ENCODE measurements at places on chromosomes 7 and 10.

GRCh38 chr7:28544453-28545117 lies 132.3 kb downstream of the CREB5 start:
- DNase-seq, result no peak

DNA sequence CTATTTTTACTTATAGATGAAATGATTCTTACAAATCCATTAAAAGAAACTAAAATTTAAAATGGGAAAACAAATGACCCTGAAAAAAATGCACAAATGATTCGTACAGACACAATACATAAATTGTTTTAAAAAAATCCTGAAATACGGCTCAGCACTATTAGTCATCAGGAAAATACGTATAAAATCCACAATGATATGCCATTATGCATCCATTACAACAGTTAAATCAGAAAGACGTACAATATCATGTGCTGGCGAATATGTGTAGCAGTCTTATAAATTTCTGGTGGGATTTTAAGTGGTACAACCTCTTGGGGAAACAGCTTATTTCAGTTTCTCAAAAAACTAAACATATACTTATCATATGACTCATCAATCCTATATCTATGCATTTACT lies 600.1 kb upstream of the STEAP1 start:
- DNase-seq, result no peak

DNA sequence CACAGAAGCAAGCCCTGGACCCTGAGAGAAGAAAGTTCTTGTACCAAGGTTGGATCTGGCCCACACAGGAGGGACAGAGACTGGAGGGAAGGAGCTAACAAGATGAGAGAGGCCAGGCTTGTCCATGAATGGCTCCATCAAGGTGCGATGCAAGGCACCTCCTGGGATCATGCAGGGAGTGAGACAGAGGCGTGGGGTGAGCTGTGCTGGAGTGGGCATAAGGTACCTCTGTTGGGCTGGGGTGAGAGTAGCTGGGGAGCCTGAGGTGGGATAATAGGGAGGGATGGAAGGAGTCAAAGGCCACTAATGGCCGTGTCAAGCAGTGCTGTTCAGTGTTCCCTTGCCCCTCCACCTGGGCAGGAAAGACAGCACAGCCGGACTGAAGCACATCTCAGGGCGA lies 9.9 kb downstream of the TMEM72 start:
- DNase-seq, result no peak

GRCh38 chr10:116183733-116184511 lies 89.1 kb downstream of the GFRA1 start:
- DNase-seq, result no peak

- DNase-seq, result no peak
Observed at GRCh38 chr10:99676426-99676825, 17.1 kb downstream of the ENTPD7 start.

DNA sequence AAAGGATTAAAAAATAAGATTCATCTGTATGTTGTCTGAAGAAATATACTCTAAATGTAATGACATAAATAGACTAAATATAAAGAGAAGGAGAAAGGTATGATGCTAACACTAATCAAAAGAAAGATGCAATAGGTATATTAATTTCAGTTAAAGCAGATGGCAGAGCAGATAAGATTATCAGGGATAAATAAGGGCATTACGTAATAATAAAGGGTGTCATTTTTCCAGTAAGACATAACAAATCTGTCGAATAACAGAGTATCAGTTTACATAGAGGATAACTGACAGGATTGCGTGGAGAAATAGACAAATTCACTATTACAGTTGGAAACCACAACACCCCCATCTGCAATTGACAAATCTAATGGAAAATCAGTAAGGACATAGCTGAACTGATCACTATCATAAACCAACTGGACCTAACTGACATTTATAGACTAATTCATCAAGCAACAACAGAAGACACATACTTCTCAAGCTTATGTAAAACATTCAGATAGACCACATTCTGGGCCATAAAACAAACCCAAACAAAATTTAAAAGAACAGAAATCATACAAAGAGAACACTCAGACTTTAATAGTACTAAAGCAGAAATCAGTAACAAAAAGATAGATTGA lies 384.1 kb upstream of the COBL start:
- no peak for DNase-seq

- no peak for DNase-seq
Observed at GRCh38 chr10:101157756-101158458, 26.8 kb downstream of the TLX1 start.

GRCh38 chr7:87899255-87899654 lies 23.0 kb downstream of the DBF4 start:
- no peak for DNase-seq

GRCh38 chr10:16828114-16828568 lies 10.9 kb upstream of the RSU1 start:
- peak; percentile 68 for DNase-seq

DNA sequence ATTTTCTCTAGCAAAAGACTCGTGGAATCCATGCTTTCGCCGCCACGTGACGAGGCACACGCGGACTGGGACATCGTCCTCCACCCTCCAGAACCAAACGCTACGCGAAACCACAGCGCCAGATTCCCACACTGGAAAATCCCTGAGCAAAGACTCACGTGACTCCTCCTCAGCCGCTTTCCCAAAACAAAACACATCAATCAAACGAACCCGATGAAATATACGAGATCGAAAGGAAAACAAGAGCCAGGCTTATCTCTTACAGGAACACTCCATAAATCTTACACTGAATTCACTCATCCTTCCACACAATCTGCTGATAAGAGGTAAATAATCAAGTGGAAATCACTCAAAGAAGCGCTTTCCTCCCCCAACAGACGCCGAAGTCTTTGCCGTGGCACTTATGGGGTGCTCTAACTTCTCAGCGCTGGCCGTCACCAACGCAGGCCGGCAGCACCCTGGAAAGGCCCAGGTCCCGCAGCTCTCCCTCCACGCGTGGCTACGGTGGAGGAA lies 23.8 kb downstream of the DIP2C start:
- DNase-seq, result no peak

- no peak for DNase-seq
Observed at GRCh38 chr10:77497748-77498147, 139.9 kb downstream of the KCNMA1 start.

DNA sequence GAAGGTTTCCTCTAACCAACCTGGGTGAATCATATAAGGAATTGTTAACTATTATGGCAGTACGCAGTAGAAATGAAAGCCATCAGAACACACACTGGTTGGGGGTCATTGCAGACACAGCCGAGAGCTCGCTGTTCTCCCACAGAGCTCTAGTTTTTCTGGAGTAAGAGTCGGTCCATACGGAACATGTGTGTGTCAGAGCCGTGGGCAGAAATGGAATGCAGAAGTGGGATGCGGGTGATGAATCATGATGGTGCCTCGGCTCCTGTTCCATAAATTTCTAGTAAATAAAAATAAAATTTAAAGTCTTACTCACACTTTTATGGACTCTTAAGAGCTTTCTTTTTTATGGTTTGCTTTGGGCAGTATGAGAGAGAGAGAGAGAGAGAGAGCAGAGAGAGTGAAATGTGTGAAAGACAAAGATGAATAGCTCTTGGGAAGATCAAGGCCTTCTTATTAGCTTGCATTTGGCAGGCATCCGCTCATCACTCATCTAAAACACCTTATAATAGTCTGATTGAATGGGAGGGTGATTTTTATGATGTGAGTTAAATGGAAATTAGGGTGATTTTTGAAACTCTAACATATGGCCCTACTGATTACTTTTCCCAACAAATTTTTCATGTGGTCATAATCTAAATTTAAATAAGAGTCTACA lies 98.8 kb upstream of the PFKP start:
- DNase-seq, result no peak

GRCh38 chr10:69415049-69415448 lies 1.7 kb downstream of the TACR2 start:
- no peak for DNase-seq

GRCh38 chr10:116779076-116779687 lies 36.8 kb upstream of the HSPA12A start:
- no peak for DNase-seq

DNA sequence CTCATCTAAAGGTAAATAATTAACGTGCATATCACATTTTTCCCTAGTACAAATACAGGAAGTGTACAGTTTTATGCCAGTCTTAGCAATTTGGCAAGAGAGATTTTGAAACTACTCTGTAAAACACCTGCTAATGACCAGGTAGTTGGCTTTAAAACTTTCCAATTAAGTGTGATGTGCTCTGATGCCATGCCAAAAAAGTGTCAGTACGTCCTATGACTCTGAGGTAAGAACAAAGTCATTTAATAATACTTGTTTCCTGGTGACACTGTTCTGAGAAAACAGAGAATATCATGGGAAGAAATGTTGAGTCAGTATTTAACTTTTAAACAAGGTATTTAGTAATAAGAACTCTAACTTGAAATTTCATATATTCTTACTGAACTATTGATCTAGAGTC lies 9.6 kb downstream of the PDZD8 start:
- DNase-seq, result no peak

- DNase-seq, result no peak
Observed at GRCh38 chr10:74921744-74922143, 95.3 kb downstream of the KAT6B start.

DNA sequence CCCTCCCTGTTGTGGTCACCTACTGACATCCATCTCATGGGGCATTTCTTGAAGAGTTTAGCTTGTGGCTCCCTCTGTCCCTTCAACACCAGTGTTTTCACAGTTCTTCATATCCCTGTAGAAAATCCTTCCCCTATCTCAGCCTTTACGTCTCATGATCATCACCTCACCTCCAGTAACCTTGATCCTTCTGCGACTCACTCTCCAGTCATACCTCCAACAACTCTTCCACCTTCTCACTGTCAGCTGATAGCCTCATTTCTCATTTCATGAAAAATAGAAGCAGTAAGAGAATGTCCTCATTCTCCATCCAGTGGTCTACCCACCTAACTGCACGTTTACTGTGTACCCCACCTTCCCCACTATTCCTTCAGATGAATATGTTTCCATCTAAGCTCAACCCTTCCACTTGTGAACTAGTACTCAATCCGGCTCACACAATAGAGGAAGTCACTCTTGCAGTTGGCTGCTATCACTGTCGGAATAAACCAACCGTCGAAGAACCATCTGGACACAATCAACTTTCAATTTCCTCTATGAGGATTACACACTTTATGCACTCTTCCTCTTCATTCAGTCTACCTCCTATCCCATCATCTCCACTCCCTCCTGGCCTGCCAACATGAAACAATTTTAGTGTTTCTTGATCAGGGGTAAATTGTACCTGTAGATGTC lies 256.0 kb downstream of the AHR start:
- DNase-seq, result no peak

DNA sequence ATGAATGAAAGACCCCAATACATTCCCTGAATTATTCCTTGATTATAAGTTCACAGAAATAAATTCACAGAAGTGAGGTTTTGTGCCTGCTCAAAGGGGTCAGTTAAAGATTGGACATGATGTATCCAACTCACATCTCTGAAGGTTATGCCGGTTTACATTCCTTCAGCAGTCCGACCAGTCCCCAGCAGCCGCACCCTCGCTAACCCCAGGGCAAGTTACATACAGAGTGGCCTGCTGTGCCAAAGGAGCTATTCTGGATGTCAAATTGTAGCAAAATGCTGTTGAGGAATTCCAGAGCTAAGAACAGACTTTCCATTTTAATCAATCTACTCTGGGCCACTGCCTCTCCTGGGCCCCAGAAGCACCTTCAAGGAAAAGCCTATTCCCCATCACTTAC lies 20.3 kb downstream of the PSAP start:
- DNase-seq, result no peak

DNA sequence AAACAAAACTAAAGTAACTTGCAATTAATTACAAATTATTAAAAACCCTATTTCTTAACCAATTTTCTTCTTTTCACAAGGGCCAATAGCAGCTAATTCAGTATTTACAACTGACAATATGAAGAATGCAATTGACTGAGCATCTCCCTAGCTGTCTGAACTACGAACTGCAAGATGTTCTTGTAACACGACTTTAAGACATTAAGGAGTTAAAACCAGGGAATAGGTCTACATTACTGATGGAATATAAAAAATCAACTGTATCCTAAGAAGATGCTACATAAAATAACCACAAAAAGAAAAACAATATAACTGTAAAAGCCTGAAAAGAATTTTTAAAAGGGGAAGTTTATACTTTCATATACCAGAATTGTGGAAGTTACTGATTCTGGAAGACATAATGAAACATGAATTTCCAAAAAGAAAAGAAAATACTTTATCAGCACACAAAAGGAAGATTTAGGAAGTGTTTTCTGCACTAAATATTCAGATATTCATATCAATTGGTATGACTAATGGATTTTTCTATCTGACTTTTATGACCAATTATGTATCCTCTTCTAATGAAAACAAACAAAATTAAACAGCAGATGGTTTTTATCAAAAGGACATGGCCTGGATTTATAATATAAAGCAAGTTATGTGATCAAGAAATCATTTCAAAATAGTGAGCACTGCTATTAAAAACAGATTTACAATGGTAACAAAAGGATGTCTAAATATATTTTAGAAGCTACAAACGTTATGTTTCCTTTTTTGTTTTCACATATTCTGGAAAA lies 1.6 kb downstream of the GPR22 start:
- no peak for DNase-seq

GRCh38 chr10:75512203-75512933 lies 80.9 kb downstream of the LRMDA start:
- no peak for DNase-seq

- DNase-seq, result no peak
Observed at GRCh38 chr10:102641402-102641801, 2.9 kb upstream of the TRIM8 start.

DNA sequence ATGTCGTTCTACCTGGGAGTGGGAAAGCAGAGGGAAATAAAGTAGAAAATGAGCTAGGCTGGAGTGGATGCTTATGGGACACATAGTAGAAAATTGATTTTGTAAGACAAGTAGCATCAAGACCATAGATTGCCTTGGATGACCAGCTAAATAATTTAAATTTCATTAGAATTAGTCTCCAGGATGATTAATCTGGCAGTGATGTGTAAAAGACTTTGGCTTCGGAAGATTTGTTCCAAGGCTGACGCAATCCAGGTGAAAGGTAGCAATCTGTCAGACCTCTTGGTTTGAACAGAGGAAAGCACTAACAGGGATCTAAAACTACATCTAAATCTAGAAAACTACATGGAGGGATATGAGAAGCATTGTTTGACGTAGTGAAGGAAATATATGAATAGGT lies 236.5 kb downstream of the ARL4A start:
- DNase-seq, result no peak

DNA sequence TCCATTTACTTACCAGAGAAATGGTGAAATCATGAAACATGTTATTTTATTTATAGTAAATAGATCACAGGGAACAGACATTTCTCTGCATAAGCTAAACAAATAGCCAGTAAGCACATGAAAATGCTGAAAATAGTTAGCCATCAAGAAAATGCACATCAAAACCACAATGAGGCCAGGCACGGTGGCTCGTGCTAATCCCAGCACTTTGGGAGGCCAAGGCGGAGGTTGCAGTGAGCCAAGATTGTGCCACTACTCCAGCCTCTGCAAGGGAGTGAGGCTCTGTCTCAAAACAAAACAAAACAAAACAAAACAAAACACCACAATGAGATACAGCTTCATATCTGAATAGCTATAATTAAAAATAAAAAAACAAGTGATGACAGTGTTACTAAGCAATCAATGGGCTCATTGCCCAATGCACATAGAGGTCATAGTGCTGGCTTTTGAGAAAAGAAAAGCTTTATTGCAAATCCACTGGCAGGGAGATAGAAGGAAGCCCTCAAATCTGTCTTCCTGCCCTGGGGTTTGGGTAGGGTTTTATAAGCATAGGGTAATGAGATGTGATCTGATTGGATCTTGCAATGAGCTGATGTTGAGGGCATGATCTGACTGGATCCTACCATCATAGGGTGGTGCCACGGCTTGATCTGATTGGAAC lies 16.2 kb downstream of the CSTF2T start:
- DNase-seq, result no peak

GRCh38 chr10:86775056-86775869 lies 18.8 kb downstream of the BMPR1A start:
- no peak for DNase-seq

- DNase-seq, result no peak
Observed at GRCh38 chr7:49434846-49435245, 338.6 kb upstream of the VWC2 start.

Data from AML-193 (cell line).